ENCODE measurements at places on chromosomes 2 and 18. TPM values are rescaled to one million over a fixed set of nuclear protein-coding genes. Genes with fewer than 3 reads are reported as not detected.

FSHR gene
- not detected for total RNA-seq

RBKS gene
- total RNA-seq, result 11.5 TPM

AFTPH gene
- 48.2 TPM for total RNA-seq

- no peak for DNase-seq
Observed at GRCh38 chr2:162591403-162592083, 247.0 kb downstream of the KCNH7 start.

DNA sequence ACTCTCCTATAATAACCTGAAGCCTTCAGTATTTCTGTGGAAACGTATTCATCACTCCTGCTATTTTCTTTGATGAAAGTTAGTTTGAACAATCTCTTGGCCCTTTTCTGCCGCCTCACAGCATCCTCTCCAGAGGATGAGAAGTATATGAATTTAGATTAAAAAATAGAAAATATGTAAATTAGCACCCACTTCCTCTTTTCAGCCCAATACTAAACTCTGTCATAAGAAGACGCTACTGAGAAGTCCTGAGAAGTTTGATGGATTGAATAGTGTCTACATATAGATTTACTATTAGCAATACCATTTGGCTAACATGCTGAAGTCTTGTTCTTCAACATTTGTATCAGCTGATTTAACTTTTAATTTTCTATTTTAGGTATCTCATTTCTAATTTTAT lies 526.4 kb upstream of the SPHKAP start:
- DNase-seq, result no peak

C2orf78 gene
- not detected for total RNA-seq

DNA sequence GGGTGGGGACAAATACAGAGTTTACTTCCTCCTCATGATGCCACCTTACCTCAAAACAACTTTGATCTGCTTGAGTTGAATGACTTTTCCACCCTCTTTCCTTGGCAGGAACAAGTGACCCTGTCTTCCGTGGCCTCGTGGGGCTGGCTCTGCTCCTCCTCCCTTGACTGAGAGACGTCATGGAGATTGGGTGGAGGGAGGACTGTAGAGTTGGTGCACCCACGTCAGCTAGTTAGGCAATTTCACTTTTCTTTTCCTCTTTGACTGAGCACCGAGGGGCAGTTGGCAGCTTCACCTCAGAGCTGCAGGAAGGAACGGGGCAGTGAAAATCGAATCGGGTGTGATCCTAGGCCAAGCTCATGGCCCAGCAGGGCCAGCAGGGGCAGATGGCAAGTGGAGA lies at the start of gene SP140:
TSS of gene SP140 (plus strand) at position 251 of the 400 bp plus-strand sequence. CDS start at position 360, 109 bp downstream.
- peak; percentile 85 for DNase-seq

CFC1 gene
- total RNA-seq, result not detected

SIX2 gene
- total RNA-seq, result 0.12 TPM

IL1B gene
- total RNA-seq, result 0.14 TPM

DNA sequence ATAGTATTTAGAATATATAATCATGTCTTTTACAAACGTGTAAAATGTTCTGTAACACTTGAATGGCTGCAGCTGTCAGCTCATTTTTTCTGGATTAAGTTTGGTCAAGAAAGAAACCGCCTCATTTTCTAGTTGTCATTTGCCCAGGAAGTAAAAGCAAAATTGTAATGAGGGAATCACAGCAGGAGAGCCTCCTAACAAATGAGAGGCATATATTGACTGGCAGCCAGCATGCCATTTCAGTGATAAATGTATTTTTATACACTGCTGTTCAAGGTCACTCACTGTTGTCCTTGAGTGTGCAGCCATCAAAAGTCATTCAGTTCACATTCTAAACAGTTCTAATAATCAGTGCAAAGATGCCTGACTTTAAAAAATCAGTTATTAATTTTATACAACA lies 144.3 kb upstream of the BOD1L2 start:
- no peak for DNase-seq

DNA sequence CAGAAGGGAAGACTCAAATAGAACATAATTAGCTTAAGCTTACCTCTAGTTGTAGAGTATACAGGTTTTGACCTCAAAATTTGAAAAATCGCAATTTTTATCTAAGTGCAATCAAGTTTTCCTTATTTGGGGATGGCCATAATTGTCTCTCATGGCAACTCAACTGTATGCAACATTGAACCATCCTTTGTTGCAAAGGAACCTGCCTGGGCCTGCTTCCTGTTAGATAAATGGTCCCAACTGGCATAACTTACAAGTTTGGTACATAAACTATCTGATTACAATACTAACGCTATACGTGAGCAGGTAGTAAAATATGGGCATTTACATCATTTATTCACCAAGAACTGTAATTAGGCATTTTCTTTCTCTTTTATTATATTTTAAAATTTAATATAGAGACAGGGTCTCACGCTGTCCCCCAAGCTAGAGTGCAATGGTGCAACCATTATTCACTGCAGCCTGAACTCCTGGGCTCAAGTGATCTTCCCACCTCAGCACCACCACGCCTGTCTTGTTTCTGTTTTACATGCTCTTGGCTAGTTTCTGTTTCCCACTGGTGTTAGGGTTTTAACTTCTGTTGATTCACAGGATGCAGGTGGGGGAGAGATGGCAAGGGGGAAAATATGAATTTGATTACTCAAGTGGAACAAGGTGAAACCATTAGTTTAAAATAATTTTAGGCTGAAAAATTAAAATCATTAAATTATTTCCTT lies 55.3 kb upstream of the B3GNT2 start:
- no peak for DNase-seq

PECR gene
- 28.4 TPM for total RNA-seq
